Large intestine (tissue), 12 donors: ENCODE measurements at places on chromosomes 7 and 10.

DNA sequence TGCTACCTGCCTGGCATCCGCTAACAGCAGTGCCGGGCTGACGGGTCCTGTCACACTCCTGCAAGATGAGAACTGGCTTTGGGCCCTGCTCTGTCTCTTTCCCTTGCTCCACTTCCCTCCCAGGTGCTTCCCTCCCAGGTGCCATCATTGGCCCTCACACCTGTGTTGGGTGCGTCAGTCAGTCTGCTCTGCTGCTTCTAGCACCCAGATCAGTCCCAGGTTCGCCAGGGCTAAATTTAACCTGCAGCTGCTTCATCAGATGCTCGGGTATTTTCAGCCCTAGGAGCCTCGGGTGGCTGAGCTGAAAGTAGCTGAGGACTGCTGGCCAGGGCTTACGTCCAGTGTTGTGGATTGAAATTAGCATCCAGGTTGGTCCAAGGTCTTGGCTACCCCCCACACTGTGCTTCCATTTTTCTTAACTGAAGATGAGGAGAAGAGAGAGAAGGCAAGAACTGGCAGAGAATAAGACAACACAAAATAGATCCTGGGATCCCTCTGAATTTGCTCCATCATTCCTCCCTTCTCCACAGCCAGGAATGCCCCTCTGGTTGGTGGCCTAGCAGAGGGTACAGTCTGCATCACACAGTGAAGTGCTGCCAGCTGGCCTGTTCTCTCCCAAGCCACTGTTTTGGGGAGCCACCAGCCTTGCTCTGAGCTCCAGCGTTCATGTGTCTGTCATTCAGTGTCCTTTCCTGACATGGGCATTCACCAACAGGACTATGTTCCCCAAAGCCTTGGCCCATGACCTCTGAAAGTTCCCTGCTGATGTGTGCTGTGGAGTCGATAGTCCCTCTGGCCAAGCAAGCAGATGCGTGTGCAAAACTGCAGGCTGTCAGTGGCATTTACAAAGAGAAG lies 65.9 kb upstream of the SYPL1 start:
- DNase-seq: no peak

DNA sequence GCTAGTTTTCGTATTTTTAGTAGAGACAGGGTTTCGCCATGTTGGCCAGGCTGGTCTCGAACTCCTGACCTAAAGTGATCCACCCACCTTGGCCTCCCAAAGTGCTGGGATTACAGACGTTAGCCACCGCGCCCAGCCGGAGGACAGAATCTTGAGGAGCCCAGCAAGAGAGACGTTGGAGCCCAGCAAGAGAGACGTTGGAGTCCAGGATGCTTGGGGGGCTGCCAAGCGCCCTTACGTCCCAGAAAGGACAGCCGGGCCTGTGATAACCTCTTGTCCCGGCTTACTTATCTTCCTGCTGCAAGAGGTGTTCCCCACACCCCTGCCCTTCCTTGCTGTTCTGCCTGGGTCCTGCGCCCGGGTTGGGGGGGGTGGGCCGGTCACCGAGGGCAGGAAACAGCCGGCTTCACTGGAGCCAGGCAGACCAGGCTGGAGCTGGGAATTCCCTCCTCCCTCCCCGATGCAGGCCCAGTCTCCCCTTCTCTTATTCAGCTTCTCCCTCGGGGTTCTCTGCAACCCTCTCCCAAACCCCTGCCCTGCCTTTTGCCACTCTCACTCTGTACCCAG lies 1.9 kb upstream of the EPHB4 start:
- peak; percentile 27 for DNase-seq

DNA sequence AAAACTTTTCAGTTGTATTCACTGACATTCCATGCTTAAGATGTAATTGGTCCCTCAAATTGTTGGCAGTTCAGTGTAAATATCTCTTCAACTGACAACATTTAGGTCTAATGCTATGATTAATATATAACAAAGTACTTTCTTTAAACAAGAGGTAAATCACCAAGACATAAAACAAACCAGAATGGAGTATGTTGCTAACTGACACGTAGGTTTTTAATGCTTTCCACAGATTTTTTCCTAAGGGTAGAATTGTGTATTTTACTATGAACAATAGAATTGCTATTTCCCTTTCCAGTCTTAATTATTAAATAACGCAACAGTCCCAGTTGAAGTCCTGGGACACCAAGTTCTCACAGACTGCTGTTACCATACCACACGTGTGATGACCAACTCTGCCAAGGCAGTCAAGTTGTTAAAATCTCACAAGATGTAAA lies 4.1 kb downstream of the JCAD start:
- no peak for DNase-seq

GRCh38 chr10:122368502-122369254 lies 5.8 kb upstream of the PLEKHA1 start:
- no peak for DNase-seq

DNA sequence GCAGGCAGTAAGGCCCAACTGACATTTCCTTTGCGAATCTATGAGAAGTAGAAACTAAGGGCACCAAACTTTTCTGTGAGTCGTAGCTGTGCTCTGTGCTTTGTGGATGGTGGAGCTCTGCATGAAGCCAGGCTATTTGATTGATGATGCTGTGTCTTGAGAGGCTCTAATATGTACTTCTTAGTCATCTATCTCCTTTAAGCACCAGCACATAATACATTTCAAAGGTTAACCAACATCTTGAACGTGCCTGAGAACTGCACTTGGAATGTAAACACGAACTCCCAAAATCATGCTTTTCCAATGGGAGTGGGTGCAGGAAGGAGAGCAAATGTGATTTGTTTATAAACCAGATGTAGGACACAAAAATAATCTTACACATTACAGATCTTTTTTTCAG lies 411.6 kb downstream of the PARD3 start:
- no peak for DNase-seq

- DNase-seq: peak; percentile 77
Observed at GRCh38 chr10:117960345-117960935, 86.3 kb downstream of the RAB11FIP2 start.

- DNase-seq: no peak
Observed at GRCh38 chr7:66202441-66202840, 2.7 kb upstream of the TPST1 start.

DNA sequence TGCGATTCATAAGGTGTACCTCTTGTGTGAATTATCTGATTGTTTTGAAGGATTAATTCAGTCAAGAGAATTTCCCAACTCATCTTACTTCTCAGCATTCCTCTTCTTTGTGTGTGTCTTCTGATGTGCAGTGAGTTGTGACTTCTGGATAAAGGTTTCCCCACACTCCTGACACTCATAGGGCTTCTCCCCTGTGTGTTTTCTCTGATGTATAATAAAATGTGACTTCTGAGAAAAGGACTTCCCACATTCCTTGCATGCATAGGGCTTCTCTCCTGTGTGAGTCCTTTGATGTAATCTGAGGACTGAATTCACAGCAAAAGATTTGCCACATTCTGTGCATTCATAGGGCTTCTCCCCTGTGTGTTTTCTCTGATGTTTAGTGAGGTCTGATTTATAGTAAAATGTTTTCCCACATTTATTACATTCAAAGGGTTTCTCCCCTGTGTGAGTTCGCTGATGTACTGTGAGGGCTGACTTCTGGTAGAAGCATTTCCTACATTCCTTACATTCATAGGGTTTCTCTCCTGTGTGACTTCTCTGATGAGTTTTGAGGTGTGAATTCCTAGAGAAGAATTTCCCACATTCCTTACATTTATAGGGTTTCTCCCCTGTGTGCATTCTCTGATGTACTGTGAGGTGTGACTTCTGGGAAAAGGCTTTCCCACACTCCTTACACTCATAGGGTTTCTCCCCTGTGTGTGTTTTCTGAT lies 24.2 kb downstream of the ZNF25 start:
- DNase-seq: no peak

- DNase-seq: peak; percentile 95
Observed at GRCh38 chr7:73734619-73735527, 3.7 kb downstream of the ABHD11 start.

DNA sequence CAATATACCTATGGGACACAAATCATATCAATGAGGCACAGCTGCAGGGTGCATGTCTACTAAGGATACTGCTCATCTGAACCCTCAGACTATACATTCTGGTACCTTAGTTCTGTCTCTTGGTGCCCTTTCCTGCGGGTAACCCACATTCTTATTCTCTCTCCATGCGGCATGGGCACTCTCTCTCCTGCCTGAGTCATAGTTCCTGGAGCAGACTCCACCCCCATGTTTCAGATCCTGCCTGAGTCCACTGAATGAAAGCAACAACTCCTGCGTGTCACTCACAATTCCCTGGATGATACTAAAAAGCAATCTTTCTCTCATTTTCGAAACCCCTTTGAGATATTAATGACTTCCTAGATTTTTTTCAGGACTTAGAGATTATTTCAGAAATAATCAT lies 653.1 kb upstream of the C7orf33 start:
- DNase-seq: no peak

- DNase-seq: no peak
Observed at GRCh38 chr10:15137036-15137359, 31.5 kb downstream of the NMT2 start.

DNA sequence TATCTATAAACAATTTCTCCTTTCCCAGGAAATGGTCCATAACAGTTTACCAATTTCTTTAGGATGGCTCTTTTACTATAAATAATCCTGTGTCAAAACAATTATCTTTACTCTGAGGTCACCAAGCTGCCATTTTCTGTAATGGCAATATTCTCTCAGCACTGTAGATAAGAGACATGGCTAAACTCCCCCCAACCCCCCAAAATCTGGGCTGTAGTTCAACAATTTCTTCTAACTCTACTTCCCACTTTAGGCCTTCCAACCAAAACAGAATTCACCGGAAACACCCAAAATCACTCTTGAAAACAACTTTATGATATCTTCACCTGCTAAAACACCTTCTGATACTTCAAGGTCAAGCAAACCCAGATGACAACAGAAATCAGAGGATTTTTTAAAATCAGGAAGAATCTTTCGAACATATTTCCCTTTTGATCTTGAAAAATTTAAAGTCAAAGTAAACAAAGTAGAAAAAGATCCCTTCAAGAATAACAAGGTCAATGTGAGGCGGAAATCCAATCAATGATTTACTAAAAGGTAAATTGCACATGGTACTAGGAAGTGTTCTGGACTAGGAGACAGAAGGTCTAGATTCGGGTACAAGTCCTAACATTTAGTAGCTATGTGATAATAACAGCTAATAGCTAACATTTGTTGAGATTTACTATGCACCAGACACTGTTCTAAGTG lies 176.8 kb downstream of the CPEB3 start:
- DNase-seq: no peak

DNA sequence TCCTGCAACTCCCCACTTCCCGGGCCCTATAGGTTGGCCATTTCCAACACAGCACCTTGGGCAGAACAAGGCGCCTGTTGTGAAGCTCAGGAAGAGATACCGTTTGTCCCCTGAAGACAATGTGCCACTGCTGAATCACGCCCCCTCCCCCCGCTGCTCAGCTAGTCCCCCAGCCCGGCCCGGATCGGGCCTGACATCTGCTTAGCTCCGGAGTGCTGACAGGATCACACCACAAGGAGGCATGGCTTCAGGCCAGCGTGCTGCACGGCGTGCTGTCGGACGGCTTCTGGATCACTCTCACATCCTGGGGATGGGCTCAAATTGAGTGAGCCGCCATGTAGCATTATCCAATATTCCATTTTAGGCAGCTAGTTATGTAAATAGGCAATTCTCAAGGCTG lies 62.1 kb upstream of the EFCAB10 start:
- DNase-seq: no peak
